ENCODE measurements at places on chromosomes 16 and 17.
A peak's percentile ranks its signal among the peaks of the same experiment; 100 is the strongest.

- H3K4me3 ChIP-seq, result no peak overlapping the region
- no peaks in the 10 kb centered on the region for H3K36me3 ChIP-seq
- peaks cover 45% of the 10 kb centered on the region for H3K4me1 ChIP-seq
- H3K27me3 ChIP-seq, result no peaks in the 10 kb centered on the region
- peak overlapping the region; percentile 49 for H3K27ac ChIP-seq
These were observed 25.3 kb downstream of the CMIP start for GRCh38 chr16:81469710-81470535.

DNA sequence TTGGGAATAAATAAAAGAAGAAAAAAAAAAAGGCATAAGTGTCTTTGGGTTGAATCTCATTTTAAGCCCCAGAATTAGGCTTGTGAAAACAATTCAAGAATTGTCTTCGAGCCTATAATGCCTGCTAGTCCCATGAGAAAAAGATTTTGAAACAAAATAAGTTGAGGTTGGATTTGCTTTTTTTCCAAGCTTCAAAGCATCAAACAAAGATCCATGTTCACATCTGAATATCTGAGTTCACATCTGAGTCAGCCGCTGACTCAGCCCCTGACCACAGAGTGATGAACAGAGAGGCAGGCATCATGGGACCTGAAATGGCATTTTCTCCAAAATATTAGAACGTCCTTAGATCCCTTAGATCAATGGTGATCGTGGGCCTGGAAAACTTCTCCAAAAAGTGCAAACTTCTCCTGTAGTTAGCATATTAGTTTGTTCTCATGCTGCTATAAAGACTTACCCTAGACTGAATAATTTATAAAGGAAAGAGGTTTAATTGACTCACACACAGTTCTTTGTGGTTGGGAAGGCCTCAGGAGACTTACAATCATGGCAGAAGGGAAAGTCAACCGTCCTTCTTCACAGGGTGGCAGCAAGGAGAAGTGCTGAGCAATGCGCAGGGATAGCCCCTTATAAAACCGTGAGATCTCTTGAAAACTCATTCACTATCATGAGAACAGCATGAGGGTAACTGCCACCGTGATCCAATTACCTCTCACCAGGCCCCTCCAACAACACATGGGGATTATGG is 294.6 kb upstream of the HSBP1 start:
- no peaks in the 10 kb centered on the region for H3K36me3 ChIP-seq
- H3K27me3 ChIP-seq, result no peaks in the 10 kb centered on the region
- no peak overlapping the region for H3K4me3 ChIP-seq
- no peak overlapping the region for H3K27ac ChIP-seq
- no peaks in the 10 kb centered on the region for H3K4me1 ChIP-seq
- DNase-seq, result no peak

DNA sequence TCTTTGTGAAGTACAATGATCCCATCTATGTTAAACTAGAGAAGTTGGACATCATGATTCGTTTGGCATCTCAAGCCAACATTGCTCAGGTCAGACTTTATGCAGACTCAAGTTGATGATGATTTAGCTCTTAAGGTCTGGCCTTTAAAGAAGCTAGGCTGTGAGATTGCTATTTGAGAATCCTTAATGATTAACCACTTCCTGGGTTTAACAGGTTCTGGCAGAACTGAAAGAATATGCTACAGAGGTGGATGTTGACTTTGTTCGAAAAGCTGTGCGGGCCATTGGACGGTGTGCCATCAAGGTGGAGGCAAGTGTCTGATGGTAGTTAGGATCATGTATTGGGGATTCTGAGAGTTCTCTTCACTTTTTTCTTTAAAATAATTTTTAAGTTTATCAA is 40.3 kb downstream of the AP2B1 start:
- H3K4me3 ChIP-seq, result no peak overlapping the region
- H3K36me3 ChIP-seq, result peaks cover 7% of the 10 kb centered on the region
- no peak for DNase-seq
- no peaks in the 10 kb centered on the region for H3K4me1 ChIP-seq
- H3K27me3 ChIP-seq, result no peaks in the 10 kb centered on the region

DNA sequence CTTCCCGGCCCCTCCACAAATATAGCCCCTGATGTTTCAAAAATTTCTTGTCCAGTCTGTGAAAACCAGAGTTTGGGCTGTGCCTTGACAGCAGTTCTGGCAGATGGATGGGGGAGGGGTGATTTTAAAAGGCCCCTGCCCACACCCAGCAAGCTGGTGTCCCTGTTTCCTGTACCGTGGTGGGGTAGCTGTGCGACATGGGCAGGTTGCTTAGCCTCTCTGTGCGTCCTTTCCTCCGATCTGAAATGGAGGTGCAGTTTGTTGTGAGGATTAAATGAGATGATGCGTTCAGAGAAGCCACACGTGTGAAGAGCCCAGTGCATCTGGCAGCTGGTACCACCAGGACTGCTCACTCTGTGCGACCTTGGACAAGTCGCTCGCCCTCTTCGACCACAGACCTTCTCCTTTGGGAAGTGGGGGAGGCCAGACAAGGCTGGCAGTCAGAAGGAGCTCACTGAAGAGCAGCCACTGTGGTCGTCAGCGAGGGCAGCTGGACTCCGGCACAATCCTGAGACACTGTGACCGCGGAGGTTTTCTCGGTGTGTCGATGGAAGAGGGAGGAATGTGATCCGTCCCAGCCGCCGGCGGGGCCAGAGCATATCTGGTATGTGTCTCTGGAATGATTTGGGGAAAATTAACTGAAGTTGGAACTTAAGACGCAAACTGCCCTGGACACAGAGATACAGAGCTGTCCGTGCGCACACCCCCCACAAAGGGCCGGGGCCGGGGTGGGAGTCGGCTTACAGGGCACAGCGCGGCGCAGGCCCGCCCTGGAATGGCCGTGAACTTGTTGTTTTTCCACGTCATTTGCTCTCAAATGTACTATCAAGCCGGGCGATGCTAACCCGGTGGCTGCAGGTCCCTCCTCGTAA is 721 bp upstream of the WFIKKN2 start:
- H3K27me3 ChIP-seq, result no peaks in the 10 kb centered on the region
- H3K4me1 ChIP-seq, result peaks cover 10% of the 10 kb centered on the region
- DNase-seq, result no peak
- no peak overlapping the region for H3K4me3 ChIP-seq

DNA sequence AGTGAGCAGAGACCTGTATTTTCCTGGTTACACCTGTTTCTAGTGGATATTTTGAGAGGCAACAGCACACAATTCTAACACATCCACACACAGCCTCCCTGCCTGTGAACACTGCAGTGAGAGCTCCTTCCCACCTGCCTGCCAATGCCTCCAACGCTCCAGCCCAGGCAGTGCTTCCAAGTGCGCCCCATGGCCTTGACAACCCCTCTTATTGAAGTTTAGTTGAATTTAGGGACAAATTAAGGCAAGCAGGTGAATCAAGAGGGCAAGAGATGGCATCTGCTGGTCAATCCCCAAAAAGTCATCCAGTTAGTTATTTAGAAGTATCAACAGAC is 4.7 kb upstream of the MXRA7 start:
- H3K27ac ChIP-seq, result no peak overlapping the region
- peaks cover 40% of the 10 kb centered on the region for H3K36me3 ChIP-seq
- peaks cover 23% of the 10 kb centered on the region for H3K4me1 ChIP-seq
- no peak overlapping the region for H3K4me3 ChIP-seq
- no peaks in the 10 kb centered on the region for H3K27me3 ChIP-seq

DNA sequence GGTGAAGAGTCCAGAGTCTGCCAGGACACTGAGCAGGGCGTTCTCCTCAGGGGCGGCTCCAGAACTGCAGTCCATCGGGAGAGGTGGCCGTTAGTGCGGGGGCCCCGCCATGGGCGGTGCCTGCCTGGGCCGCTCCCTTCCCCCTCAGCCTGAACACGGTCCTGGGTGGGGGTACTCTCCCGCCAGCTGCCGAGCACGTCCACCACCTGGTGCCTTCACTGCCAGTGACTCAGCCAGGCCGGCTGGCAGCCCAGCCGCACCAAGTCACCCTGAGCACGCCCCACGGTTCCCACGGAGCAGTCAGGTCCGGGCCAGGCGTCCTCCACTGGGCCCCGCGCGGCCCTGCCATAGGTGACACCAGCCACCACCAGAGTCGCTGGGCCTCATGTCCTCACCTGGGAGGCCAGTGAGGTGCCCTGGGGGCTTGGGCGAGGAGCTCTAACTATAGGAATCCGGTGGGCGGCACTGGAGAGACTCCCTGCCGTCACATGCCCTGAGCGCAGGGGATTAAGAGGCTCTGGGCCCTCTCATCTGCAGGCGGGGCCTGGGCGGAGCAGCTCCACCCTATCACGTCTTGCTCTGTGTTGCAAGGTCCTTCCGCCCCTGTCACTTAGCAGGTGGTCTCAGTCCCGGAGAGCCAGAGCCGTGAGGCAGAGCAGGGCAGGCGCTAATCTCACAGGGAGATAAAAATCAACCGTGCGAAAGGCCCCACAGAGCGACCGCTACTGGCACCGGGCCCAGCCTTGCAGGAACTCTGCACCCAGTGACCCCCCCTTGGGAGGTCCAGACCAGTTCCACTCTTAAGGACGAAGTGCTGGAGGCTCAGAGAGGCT is 14.3 kb downstream of the PIEZO1 start:
- H3K27ac ChIP-seq, result peak overlapping the region; percentile 83
- H3K27me3 ChIP-seq, result no peaks in the 10 kb centered on the region
- H3K4me1 ChIP-seq, result peaks cover 83% of the 10 kb centered on the region
- H3K4me3 ChIP-seq, result no peak overlapping the region
- H3K36me3 ChIP-seq, result no peaks in the 10 kb centered on the region
- peak; percentile 83 for DNase-seq

Measured in body of pancreas (tissue), 4 donors.